Body of pancreas (tissue), 4 donors: ENCODE measurements at places on chromosomes 6 and 20. TPM values are rescaled to one million over a fixed set of nuclear protein-coding genes. Genes with fewer than 3 reads are reported as not detected.
A peak's percentile ranks its signal among the peaks of the same experiment; 100 is the strongest.

Gene PKIB
- 13.0 TPM for total RNA-seq

Gene NRN1
- total RNA-seq: 0.99 TPM

Gene GLP1R
- 5.7 TPM for total RNA-seq

Gene PNPLA1
- not detected for total RNA-seq

Gene PAK5
- total RNA-seq: 0.33 TPM

GRCh38 chr6:111478749-111479148, 4.3 kb downstream of the REV3L start:
- H3K36me3 ChIP-seq: no peaks in the 10 kb centered on the region
- no peak overlapping the region for H3K27ac ChIP-seq
- peaks cover 33% of the 10 kb centered on the region for H3K4me1 ChIP-seq
- no peak overlapping the region for H3K4me3 ChIP-seq
- DNase-seq: no peak

DNA sequence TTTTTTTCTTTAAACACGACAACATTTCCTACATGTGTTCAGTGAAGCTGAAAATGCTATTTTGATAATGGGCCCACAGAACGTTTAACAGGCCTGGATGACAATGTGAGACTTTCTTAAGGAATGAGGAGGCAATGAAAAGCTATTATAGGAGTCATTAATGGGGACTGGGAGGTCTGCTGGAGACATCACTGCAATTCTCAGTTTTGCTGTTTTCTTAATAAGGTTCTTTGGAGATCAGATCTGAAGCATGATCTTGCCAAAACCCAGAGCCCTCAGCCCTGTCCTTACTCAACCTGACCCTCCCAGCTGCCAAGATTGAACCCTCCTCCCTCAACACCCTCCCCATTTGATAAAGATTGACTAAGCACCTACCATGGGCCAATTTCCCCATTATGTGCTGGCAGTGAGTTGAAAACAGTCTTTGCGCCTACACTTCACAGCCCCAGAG, 353.1 kb downstream of the MAFB start:
- H3K4me1 ChIP-seq: no peaks in the 10 kb centered on the region
- H3K4me3 ChIP-seq: no peak overlapping the region
- no peak for DNase-seq
- no peak overlapping the region for H3K27ac ChIP-seq

DNA sequence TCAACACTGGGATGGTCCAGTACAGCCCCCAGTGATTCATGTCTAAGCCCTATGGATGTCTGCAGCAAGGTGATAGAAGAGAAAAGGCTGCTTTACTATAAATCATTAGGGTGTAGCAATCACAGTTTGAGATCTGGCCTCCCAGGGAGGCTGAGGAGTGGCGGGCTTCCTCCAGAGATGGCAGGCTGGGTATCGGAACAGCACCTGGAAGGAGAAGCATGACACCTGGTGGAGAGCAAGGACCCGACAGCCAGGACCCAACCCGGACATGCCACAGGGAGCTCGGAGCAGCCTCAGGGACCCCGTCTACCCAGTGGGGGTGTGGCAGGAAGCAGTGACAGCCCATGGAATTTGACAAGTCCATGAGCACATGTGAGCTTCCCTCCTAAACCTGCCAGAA, 114.8 kb upstream of the CD93 start:
- no peaks in the 10 kb centered on the region for H3K27me3 ChIP-seq
- no peak overlapping the region for H3K27ac ChIP-seq
- peaks cover 8% of the 10 kb centered on the region for H3K4me1 ChIP-seq
- DNase-seq: peak; percentile 37

GRCh38 chr6:137759624-137760023, 107.4 kb upstream of the TNFAIP3 start:
- H3K27ac ChIP-seq: no peak overlapping the region
- no peak for DNase-seq
- H3K27me3 ChIP-seq: no peaks in the 10 kb centered on the region
- H3K36me3 ChIP-seq: no peaks in the 10 kb centered on the region

- peak; percentile 63 for DNase-seq
- no peaks in the 10 kb centered on the region for H3K27me3 ChIP-seq
- peaks cover 30% of the 10 kb centered on the region for H3K4me1 ChIP-seq
- peak overlapping the region; percentile 3 for H3K27ac ChIP-seq
- no peak overlapping the region for H3K4me3 ChIP-seq
- H3K36me3 ChIP-seq: no peaks in the 10 kb centered on the region
Measured at GRCh38 chr6:30876039-30876730, 8.1 kb upstream of the DDR1 start.

GRCh38 chr20:32056708-32057483, 4.9 kb downstream of the HCK start:
- H3K36me3 ChIP-seq: no peaks in the 10 kb centered on the region
- DNase-seq: no peak
- no peak overlapping the region for H3K27ac ChIP-seq
- peaks cover 16% of the 10 kb centered on the region for H3K27me3 ChIP-seq
- H3K4me1 ChIP-seq: peaks cover 11% of the 10 kb centered on the region

DNA sequence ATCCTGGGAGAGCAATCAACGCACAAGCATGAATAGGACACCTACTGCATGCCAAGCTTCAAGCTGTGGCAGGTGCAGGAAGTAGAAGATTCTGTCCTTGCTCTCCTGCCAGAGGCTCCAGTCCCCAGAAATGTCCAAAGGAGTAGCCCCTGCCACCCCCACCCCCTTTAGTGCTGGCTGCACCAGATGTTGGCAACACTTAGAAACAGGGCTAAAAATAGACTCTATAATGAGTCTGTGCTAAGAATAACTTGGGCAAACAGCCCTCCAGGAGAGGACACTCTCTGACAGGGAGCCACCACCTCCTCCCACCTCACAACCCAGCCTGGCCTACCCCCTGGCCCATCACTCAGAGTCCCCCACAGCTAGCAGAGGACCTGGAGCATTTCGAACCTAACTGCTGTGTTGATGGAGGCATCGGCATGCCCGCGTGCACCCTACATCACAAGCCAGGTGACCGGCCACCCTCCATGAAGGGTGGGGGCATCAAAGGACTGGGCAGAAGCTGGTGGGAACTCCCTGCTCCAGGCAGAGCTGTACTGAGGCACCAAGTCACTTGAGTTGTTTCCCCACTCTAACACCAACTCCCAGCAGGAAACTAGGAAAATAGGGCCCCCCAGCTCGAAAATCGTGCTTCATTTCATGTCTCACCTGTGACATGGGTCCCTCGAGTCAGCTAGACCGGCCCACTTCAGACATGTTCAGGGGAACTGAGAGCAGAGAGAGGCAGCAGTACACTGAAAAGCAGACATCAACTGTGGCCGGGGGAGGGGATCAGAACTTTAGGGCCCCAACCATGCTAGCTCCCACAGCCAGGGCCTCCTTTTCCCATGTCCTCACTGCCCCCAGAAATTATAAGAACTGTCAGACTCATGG, 18.7 kb downstream of the TFEB start:
- H3K36me3 ChIP-seq: no peaks in the 10 kb centered on the region
- H3K4me1 ChIP-seq: peaks cover 46% of the 10 kb centered on the region
- no peak overlapping the region for H3K27ac ChIP-seq
- no peak overlapping the region for H3K4me3 ChIP-seq

DNA sequence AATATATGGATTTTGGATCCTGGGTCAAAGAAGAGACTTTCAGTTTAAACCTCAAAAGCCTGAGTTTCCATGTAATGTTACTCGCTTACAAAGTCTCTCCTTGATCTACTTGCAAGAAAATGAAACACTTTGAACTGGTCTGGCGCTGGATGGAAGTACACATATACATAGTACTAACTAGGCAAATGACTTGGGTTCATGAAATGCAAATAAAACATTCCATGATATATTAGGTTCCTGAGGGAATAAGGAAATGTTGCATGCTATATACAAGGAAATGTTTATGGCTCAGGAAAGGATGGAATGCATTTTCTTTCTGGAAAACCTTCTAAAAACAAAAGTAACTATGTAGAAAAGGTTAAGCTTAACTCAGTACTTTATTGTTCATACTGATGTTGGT, 11.4 kb upstream of the TXLNB start:
- no peaks in the 10 kb centered on the region for H3K36me3 ChIP-seq
- H3K4me3 ChIP-seq: no peak overlapping the region
- no peaks in the 10 kb centered on the region for H3K4me1 ChIP-seq
- no peak overlapping the region for H3K27ac ChIP-seq
- DNase-seq: no peak

- H3K27ac ChIP-seq: no peak overlapping the region
- H3K4me1 ChIP-seq: peaks cover 8% of the 10 kb centered on the region
- no peaks in the 10 kb centered on the region for H3K36me3 ChIP-seq
- no peaks in the 10 kb centered on the region for H3K27me3 ChIP-seq
Measured at GRCh38 chr6:25601800-25602673, 50.0 kb upstream of the SCGN start.
